ENCODE measurements at places on chromosomes 16 and 17.

DNA sequence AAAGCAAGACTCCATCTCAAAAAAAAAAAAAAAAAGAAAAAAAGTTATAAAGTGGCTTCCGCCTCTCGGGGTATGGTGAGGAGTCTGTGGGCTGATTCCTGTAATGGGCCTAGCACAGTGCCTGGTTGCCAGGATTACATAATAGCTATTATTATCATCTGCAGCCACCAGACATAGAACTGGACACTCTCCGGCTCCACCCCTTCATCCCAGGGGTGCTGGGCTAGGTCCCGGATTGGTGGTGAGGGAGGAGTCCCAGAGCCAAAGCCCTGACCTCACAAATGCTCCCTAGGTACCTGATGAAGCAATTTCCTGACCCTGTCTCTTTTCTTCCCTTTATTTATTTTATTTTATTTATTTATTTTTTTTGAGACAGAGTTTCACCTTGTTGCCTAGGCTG, 11.6 kb upstream of the ADGRG1 start:
- DNase-seq = no peak

GRCh38 chr17:7281953-7282751, 634 bp downstream of the SLC2A4 start:
- no peak for DNase-seq

DNA sequence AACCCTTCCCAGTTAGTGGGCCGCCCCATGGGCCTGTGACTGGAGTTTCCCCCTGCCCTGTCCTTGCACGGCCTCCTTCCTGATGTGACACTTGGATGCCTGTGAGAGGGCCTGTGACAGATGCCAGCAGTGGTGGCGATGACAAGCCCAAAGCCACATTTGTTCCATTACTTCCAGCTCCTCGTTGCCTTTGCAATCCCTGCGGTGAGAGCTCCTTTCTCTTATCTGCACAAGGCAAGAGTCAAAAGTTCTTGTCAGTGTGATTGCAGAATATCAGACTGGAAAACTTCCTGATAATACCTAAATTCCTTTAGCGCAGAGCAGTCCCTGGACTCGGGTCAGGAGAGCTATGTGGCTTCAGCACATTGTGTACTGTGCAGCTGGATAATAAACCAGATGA, 54.4 kb upstream of the ARHGAP44 start:
- DNase-seq = no peak

GRCh38 chr16:80580109-80580832, 39.5 kb downstream of the DYNLRB2 start:
- no peak for DNase-seq

GRCh38 chr17:77527409-77527808, 386.6 kb downstream of the SEC14L1 start:
- no peak for DNase-seq

- no peak for DNase-seq
Measured at GRCh38 chr16:3607161-3607560, 4.2 kb downstream of the SLX4 start.

- DNase-seq = no peak
Measured at GRCh38 chr17:75624714-75625345, 8.4 kb upstream of the SMIM5 start.

- DNase-seq = no peak
Measured at GRCh38 chr17:17703140-17703919, 22.1 kb downstream of the RAI1 start.
